ENCODE measurements at places on chromosomes 12 and 14.

- DNase-seq = no peak
- no peak overlapping the region for H3K27ac ChIP-seq
- peaks cover 6% of the 10 kb centered on the region for H3K4me1 ChIP-seq
- H3K36me3 ChIP-seq = no peaks in the 10 kb centered on the region
These were observed 45.7 kb upstream of the KCNA5 start for GRCh38 chr12:4997939-4998338.

GRCh38 chr14:95260537-95261361 lies 59.0 kb downstream of the CLMN start:
- no peaks in the 10 kb centered on the region for H3K27me3 ChIP-seq
- peak overlapping the region; percentile 65 for H3K27ac ChIP-seq
- peaks cover 34% of the 10 kb centered on the region for H3K4me1 ChIP-seq
- H3K4me3 ChIP-seq = no peak overlapping the region

- peaks cover 65% of the 10 kb centered on the region for H3K4me1 ChIP-seq
- peak overlapping the region; percentile 19 for H3K27ac ChIP-seq
- DNase-seq = no peak
- no peaks in the 10 kb centered on the region for H3K27me3 ChIP-seq
These were observed 127.5 kb downstream of the MED13L start for GRCh38 chr12:116150001-116150400.

DNA sequence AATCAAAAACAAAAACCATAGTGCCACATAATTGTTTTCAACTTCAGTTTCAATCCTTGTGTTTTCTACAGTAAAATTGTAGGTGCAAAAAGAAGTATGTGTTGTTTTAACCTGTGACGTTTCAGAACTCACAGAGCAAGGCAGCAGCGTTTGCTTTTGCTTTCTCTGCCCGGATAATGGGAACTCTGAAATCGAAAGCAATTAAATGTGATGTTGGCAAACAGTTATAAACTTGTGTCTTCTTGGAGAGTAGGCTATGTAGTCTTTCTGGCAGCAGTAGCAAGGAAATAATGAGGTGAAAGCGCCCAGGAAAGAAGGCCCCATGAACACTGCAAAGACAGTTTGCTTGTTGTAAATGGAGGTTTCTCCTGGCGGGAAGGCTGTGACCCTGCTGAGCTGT lies 39.1 kb downstream of the FNTB start:
- DNase-seq = no peak
- H3K36me3 ChIP-seq = peaks cover 19% of the 10 kb centered on the region
- no peak overlapping the region for H3K27ac ChIP-seq
- no peaks in the 10 kb centered on the region for H3K27me3 ChIP-seq
- H3K4me1 ChIP-seq = no peaks in the 10 kb centered on the region

DNA sequence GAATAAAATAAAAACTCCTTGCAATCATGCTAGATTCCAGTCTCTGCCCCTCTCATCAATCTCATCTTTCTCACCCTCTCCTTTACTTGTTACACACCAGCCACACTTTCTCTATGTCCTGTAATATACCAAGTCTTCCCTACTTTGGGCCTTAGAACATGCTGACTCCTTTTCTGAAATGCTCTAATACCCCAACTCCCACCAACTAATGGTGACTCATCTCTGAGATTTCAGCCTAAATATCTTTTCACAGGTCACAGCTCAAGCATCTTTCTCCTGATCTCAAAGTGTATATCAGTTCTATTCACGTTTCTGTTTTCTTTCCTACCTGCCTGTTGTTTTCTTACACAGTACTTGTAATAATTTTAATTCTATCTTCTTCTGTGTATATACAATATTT lies 378.9 kb upstream of the PRICKLE1 start:
- H3K36me3 ChIP-seq = no peaks in the 10 kb centered on the region
- peaks cover 13% of the 10 kb centered on the region for H3K4me1 ChIP-seq
- no peak for DNase-seq
- H3K27me3 ChIP-seq = no peaks in the 10 kb centered on the region
- no peak overlapping the region for H3K4me3 ChIP-seq

DNA sequence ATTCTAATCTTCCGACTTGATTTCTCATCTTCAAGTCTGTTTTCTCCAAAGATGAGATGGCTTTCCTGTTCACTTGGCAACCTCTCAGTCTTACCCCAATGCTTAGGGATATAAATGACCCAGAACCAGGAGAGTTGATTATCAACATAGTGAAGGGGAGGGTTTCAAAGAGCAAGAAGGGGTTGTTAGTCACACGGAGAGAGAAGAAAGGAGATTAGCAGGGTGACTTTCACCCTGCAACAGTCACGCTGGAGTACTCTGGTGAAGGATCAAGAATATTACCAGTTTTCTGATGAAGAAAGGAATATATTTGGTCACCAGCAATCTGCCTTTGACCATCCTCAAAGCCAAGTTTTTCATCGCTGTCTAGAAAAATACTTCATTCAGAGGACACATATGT lies at the start of gene TMEM52B:
TSS of gene TMEM52B (plus strand) at position 212 of the 400 bp plus-strand sequence. CDS start 543 bp downstream, outside the sequence.
- no peaks in the 10 kb centered on the region for H3K4me1 ChIP-seq
- H3K27me3 ChIP-seq = peaks cover 20% of the 10 kb centered on the region
- no peak for DNase-seq
- no peaks in the 10 kb centered on the region for H3K36me3 ChIP-seq
- H3K4me3 ChIP-seq = no peak within 1 kb of the TSS

GRCh38 chr12:123071857-123072256 lies 79.0 kb downstream of the PITPNM2 start:
- H3K36me3 ChIP-seq = no peaks in the 10 kb centered on the region
- H3K4me3 ChIP-seq = no peak overlapping the region
- no peak overlapping the region for H3K27ac ChIP-seq
- H3K27me3 ChIP-seq = no peaks in the 10 kb centered on the region
- H3K4me1 ChIP-seq = peaks cover 22% of the 10 kb centered on the region
- DNase-seq = no peak

GRCh38 chr12:49635656-49636055 lies 12.3 kb downstream of the PRPF40B start:
- no peak for DNase-seq
- H3K4me1 ChIP-seq = peaks cover 17% of the 10 kb centered on the region
- H3K27ac ChIP-seq = no peak overlapping the region
- H3K36me3 ChIP-seq = peaks cover 13% of the 10 kb centered on the region

GRCh38 chr14:55889124-55889523 lies 229.1 kb upstream of the PELI2 start:
- no peak overlapping the region for H3K4me3 ChIP-seq
- peaks cover 30% of the 10 kb centered on the region for H3K27me3 ChIP-seq
- no peaks in the 10 kb centered on the region for H3K36me3 ChIP-seq
- no peaks in the 10 kb centered on the region for H3K4me1 ChIP-seq
- DNase-seq = no peak

Measured in osteocyte (in vitro differentiated cells).